Cortex of kidney (tissue), 1 donor: ENCODE measurements at places on chromosomes 6 and 20.

GRCh38 chr6:31815025-31815838, at the start of the genes HSPA1A and HSPA1L:
TSS of gene HSPA1A (plus strand) at chr6:31815543. CDS start at chr6:31815757, 214 bp downstream.
TSS of gene HSPA1L (minus strand) at chr6:31815283. CDS start at chr6:31811972, 3,311 bp downstream.
- peak; percentile 82 for DNase-seq

DNA sequence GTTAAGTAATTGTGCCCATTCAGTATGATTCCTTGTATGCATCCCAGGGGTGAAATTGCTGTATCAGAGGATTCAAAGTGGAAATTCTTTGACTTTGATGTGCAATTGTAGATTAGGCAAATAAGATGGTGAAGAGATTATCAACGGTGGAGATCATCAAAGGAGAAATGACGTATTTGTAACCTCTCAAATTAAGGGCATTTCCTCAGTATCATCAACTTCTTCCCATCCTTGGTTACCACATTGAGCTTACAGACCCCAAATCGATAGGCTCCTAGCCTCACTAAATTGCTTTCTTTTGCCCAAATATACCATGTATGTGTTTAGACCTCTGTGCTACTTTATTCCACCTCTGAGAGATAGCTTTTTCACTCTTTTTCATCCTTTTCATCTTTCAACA, 213.1 kb upstream of the ZFP64 start:
- no peak for DNase-seq

GRCh38 chr20:47747669-47748031, 37.6 kb downstream of the SULF2 start:
- DNase-seq: no peak

DNA sequence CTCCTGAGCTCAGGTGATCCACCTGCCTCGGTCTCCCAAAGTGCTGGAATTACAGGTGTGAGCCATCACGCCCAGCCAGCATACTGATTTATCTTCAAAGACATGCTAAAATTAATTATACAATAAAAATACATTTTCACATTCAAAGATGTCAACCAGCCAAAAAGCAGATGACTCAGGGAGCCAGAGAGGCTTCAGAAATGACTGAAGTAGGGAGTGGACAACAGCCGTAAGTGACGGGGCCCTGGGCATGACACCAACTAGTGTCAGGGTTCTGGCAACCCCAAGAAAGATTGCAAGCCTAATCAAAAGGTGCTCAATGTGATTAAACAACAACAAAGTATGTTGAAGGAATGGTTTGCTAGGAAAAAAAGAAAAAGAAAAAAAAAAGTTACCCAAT, 28.4 kb downstream of the GPLD1 start:
- no peak for DNase-seq

DNA sequence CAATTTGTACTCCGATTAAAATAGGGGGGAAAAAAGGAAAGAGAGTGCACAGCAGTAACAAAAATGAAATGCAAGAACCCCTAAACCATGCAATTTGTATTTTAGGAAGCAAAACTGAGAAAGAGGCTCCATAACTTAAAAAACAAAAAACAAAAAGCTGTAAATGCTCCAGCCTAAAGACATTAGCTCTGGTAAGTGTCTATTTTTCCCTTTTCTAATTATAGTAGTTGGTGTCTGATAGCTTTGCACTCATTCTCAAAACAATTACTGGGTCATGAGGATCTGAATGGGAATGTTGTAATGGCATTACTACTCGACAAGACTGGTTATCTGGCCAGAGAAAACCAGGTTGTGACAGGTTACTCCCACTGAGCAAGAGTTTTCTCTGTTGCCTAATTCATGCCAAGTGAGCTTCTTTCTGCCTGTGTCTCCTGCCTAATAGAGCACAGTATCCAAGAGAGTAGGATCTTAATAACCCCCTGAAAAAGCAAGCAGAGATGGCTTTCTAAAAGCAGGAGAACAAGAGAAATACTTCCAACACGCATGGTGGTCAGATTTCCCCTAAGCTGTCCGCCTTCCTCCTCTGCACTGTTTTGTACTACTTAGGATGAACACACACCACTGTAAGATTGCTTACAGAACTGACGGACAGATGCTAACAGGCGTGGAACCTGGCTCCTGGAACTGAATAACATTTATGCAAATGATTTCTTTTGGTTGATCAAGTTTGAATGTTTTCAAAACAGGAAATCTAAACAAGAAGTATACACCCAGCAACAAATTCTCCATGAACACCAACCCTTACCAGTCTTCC, 86.4 kb downstream of the FKBP5 start:
- DNase-seq: no peak

- DNase-seq: no peak
Observed at GRCh38 chr6:19214231-19214630, 622.9 kb upstream of the ID4 start.

DNA sequence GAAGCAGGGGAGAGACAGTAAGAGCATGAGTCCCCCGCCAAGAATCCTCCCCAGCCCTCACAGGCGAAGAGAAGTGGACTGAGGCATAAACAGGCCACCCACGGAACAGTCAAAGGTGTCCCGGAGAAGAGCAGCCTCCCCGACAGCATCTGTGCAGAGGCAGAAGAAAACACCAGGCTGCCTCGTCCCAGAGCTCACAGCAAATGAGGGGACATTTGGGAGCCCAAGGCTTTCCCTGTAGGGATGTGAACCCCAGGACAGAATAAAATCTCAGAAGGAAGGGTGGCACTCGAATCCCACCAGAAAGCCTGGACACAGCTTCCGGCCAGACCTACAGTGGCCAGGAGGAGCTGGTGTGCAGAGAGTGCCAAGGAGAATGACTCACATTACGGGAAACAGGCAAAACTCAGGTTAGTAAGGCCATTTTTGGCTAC, 90.4 kb downstream of the DLL1 start:
- DNase-seq: no peak

DNA sequence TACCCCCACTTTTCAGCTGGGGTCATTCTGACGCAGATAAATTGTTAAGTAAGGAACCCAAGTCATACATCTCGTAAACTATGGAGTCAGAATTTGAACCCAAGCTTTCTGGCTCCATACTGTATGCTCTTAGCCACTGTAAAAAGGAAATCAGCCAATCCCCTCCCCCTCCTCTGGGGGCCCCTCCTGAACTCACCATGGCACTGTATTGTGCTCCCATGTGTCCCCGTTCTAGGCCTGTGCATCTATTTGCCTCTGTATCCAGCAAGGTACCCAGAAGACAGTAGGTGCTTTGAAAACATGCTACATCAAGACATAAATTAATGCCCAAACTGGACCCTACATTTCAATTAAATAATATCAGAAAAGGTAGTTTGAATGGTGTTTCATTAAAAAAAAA, 98.5 kb downstream of the PREP start:
- no peak for DNase-seq

- no peak for DNase-seq
Observed at GRCh38 chr20:51888291-51888690, 86.0 kb upstream of the SALL4 start.

GRCh38 chr6:16944596-16944995, 157.3 kb upstream of the STMND1 start:
- no peak for DNase-seq

DNA sequence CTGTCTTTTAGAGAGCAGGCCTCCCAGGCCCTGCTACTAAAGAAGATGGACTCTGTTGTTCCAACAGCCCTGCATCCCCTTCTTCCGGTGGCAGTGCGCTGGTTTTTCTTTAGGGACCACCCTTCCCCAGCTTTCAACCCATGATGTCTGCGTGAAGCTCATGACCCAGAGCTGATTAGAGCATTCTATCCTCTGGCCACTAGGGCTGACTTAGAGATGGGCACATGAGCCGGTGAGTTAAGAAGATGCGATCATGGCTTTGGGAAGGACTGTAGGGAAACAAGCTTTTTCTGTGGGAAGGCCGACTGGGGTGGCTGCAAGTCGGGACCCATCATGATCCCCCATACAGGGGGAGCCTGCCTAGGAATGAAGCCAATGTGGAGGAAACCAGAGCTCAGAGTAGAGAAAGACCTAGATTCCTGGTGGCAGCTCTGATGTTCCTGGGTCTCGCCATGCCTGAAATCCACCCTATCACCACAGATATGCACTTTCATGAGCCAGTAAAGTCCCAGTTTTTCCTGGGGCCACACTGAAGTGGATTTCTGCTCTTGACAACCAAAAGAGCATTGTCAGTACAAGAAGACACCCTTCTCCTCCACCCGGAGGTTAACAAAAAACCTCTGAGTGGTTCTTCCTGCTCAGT, 29.1 kb upstream of the STX16 start:
- no peak for DNase-seq

GRCh38 chr20:1626528-1627199, 6.9 kb upstream of the SIRPB1 start:
- no peak for DNase-seq
